Nephron progenitor cell (in vitro differentiated cells): ENCODE measurements at places on chromosomes 7 and 10.

DNA sequence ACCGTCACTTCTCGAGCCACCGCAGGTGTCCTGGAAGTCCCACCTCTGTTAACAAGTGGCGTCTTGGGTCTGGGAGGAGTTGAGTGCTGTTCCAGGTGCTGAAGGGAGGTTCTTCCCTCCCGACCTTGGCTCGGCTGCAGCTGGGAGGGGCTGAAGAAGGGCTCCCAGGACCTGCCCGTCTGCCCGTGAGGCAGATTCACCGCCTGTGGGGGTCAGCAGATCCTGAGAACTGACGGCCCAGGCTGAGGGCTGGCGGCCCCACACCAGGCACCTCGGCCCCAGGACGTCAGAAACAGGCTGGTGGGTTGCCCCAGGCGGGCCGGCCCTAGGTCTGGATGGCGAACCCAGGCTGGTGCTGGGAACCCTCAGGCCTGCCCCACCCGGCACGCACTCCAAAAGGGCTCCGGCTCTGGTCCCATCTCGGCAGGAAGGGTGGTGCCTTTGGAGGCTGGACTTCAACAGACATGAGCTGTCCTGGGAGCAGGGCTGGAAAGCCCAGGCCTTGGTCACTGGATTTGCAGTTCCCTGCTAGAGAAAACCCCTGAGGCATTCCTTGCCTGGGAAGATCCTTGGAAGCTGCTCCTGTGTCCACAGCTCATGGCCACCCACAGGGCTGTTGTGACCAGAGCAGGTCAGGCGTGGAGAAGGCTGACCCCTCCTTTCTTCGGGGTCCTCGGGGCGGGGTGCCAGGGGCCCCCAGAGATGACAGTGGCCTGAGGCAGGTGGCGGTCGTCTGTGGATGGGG, 42.6 kb upstream of the CFAP46 start:
- no peak for DNase-seq

DNA sequence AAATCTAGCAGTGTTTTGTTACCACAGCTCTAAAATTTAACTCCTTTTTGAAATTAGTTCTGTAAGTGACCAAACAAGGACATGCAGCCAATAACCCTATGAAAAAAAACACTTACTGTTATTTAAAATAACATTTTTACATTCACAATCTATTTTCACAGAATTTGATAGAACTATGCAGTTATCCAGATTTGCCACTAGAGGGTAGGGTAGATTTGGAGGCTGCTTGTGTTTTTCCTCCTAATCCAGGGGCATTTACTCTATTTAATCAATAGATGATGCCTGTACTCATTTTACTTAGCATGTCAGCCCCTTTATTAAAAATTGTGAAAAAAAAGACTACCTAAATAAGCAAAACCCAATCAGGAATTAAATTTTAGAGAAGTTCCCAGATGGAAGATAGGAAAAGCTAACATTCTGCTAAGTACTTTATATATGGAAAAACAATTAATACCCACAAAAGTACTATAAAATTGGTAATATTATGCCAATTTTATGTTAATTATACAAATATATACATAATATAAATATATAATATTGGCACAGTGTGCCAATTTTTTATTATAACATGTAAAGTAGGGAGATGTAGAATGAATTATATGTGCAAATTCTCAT, 18.1 kb upstream of the LIPK start:
- DNase-seq: no peak

GRCh38 chr10:70125918-70126552, 6.6 kb downstream of the AIFM2 start:
- DNase-seq: no peak

- peak; percentile 35 for DNase-seq
Observed at GRCh38 chr7:100603726-100604027, 1.5 kb downstream of the PCOLCE start.

GRCh38 chr7:31204071-31204470, 136.5 kb downstream of the NEUROD6 start:
- DNase-seq: no peak

DNA sequence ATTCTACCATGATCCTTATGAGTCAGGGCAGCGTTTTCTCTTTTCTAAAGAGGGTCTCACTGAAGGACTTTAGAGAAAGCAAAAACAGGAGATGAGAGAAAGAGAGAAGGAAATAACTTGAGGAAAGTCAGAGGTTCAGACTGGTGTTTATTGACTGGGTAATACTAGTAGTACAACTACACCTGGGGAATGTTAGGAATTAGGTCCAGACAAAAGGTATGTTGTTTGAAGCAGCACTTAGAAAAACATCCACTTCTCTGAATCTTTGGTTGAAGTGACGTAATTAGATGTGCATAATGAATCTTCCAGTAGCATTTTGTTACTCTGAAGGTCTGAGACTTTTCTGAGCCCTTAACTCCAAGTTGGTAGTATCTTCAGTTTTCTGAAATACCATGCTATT, 380.3 kb upstream of the LRGUK start:
- DNase-seq: no peak

GRCh38 chr7:142892951-142893350, 7.4 kb upstream of the TRPV6 start:
- no peak for DNase-seq

GRCh38 chr10:86840498-86840897, 84.1 kb downstream of the BMPR1A start:
- DNase-seq: no peak

- no peak for DNase-seq
Observed at GRCh38 chr7:98157761-98158160, 51.1 kb downstream of the LMTK2 start.

GRCh38 chr10:23001901-23002516, 74.2 kb downstream of the ARMC3 start:
- DNase-seq: peak; percentile 73

- no peak for DNase-seq
Observed at GRCh38 chr10:124692100-124692446, 52.1 kb downstream of the FAM53B start.

DNA sequence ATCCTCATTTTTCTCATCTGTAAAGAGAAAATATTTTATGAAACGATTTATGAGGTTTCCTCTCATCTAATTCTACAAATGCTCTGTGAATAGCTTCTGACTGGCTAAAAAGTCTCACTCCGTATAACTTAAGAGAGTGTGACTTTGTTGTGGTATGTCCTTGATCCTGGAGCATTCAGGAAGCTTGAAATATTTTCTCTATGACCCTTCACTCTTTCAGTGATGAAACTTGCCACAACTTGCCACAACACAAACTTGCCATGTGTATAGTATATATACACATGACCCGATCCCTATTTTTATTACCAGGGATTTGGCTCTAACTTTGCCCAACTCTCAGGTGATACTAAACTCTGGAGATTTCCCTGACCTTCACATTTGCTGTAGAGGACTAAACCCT, 74.1 kb downstream of the TES start:
- no peak for DNase-seq

DNA sequence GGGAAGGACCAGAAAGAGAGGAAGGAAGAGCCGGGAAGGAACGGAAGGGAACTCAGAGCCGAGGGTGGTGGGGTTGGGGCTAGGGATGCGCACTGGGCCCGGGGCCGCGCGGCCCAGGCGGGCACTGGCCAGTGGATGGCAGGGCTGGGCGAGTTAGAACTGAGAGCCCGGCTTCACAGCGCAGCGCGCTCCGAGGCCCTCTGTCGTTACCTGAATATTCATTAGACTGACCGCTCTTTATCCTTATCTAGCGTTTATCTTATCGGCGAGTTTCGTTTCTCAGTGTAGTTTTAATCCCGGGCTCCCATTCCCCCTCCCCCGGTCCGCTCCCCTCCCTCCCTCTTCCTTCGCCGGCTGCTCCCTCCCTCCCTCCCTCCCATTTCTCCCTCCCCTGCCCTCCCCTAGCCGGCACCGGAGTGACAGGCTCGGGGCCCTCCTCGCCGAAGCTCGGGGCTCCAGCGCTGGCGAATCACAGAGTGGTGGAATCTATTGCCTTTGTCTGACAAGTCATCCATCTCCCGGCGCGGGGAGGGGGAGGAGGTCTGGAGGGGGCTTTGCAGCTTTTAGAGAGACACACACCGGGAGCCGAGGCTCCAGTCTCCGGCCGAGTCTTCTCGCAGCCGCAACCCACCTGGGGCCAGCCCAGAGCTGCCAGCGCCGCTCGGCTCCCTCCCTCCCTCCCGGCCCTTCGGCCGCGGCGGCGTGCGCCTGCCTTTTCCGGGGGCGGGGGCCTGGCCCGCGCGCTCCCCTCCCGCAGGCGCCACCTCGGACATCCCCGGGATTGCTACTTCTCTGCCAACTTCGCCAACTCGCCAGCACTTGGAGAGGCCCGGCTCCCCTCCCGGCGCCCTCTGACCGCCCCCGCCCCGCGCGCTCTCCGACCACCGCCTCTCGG, at the start of gene PAX2:
Gene PAX2 (plus strand): TSS at position 596 of the 895 bp plus-strand sequence. CDS start 679 bp downstream, outside the sequence.
- peak; percentile 89 for DNase-seq

- no peak for DNase-seq
Observed at GRCh38 chr7:22043367-22043766, 97.7 kb upstream of the CDCA7L start.

DNA sequence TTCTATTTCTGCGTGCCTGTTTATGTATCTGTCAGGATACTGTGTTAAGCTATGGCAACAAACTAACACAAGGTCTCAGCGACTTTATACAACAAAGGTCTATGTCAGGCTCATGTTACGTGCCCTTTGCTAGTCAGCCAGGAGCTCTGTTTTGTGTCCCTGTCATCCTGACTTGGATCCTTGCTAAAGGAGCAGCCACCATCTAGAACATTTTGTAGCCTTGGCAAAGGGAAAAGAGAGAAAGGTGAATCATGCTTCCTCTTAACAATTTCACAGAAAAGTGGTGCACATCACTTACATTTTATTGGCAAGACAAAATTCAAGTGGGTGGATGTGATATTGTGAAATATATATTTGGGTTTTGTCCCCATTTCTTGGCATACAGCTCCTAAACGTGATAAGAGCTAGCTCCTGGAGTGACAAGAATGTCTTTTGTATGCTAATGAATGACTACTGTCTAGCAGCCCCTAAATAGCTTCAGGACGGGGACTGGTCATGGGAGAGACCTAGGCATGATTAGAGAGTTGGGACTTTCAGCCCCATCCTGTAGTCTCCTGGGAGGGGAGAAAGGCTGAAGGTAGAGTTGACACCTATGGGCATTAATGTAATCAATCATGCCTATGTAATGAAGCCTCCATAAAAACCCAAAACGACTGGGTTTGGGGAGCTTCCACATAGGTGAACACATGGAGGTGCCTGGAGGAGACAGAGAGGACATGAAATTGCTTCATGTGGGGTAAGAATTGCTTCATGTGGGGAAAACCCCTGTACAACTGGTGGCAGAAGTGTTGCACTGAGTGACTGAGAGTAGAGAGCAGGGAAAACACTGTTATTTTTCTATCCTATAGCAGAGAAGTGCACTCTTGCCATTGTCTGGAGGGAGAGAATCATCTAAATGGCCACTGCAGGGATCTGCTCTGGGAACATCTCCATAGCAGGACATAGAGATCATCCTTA, 33.0 kb downstream of the MRPL32 start:
- DNase-seq: no peak

DNA sequence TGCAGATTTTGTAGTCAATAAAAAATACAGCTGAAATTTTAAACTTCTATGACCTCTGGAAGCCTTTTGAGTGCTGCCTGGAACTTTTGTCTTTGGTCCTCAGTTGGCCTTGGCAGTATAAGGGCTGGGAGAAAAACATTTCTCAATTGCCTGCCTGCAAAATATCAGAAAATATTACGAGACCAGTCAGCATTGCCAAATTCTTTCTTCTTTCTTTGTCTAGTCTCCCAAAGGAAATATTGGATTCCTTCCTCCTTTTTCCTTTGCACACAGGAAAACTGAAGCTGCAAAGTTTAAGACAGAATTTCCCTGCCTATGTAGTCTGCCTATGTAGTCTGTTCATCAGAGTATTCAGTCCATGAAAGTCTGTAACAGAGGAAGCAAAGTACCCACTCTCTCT, 95.9 kb downstream of the CHRM2 start:
- no peak for DNase-seq

GRCh38 chr7:1981201-1981877, 251.4 kb downstream of the MAD1L1 start:
- no peak for DNase-seq

DNA sequence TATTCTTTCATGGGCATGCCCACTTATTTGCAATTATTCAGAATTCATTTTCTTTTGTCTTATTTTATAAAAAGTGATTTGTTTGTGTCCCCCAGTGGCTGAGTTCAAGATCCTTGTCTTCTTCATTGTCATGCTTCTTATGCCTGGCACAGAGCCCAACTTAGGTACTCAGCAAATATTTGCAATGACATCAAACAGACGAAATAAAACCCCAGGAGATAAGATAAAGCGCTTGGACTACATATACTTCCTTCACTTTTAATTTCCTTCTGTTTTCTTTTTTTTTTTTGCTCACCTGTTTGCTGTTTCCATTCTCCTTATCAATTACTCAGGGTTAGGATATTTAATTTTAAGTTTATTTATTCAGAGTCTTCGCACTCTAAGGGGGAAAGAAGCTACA, 225.0 kb downstream of the SDHAF3 start:
- no peak for DNase-seq

- DNase-seq: no peak
Observed at GRCh38 chr10:128384831-128385230, 258.6 kb upstream of the MKI67 start.

DNA sequence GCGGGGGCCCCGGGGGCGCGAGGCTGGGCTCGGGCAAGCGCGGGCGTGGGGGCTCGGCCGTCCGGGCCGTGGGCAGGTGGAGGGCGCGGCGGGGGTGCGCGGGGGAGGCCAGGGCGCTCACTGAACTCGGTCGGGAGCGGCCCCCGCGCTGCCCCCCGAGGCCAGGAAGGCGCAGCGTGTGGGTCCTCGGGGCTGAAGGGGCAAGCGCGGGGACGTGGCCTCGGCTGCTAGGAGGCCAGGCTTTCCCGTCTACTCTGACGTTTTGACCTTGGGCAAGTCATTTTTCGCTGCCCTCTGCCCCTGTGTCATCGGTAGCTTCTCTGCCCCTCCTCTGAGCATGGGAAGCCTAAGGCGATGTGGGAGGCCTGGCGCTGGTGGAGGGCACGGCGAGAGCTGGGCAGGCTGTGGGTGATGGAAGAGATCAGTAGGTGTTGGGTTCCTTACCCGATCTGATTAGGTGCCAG, 441 bp downstream of the FBH1 start:
- no peak for DNase-seq

- no peak for DNase-seq
Observed at GRCh38 chr7:27901028-27901760, 161.2 kb downstream of the TAX1BP1 start.

DNA sequence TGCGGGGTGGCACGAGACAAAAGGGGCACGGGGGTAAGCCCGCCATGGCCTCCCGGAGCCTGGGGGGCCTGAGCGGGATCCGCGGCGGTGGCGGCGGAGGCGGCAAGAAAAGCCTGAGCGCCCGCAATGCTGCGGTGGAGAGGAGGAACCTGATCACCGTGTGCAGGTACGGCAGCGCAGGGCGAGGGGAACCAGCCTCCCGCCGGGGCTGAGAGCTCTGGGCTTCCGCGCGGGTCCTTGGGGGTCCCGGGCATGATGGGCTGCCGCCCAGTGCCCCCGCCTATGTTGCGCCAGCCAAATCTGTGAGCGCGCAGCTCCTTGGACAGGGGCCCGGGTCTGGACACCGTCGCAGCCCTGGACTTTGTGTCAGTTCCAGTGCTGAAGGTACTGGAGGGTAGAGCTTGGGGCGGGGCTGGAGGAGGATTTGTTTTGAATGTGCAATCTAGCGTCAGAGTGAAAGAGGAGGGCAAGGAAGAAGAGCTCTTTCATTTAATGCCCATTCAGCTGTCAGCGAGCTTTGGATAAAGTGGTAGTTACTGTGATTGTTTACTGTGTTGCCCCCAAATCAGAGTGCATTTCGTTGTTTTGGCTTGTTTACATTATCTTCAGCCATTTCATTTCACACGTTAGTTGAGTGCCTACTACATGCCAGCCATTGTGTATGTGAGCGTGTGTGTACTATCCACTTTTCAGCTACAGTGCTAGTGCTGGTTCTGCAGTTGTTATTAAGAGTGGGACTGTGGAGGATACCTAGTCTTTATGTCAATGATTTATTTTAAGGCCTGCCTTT, 777 bp downstream of the RUNDC3B start:
- DNase-seq: peak; percentile 51
